ENCODE measurements at places on chromosomes 11 and 22.

DNA sequence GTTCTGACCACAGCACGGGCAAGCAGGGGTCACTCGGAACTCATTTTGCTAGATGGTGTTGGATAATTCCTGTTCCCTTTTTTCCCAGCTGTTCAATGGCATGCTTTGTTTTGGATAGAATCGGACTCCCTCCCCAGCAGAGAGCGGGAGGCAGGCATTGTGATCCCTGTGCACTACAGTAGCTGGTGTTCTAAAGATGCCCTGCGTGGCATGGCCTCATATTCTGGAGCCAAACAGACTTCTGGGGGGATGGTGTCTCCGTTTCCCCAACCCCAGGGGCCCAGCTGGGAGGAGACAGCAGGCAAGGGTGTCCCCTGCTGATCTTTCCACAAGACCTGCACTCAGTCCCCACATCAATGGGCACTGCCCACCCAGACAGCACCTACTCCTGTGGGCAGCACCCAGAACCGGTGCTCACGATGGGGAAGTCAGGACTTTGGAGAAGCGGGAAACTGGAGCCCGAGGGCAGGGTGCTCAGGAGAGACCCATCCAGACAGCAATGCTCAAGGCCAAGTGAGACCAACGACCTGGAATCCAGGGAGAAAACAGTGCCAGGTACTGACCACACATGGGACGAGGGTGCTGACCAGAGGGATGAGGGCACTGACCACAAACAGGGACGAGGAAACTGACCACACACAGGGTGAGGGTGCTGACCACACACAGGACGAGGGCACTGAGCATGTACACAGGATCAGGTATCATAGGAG is 934.9 kb downstream of the BRD1 start:
- DNase-seq = no peak

DNA sequence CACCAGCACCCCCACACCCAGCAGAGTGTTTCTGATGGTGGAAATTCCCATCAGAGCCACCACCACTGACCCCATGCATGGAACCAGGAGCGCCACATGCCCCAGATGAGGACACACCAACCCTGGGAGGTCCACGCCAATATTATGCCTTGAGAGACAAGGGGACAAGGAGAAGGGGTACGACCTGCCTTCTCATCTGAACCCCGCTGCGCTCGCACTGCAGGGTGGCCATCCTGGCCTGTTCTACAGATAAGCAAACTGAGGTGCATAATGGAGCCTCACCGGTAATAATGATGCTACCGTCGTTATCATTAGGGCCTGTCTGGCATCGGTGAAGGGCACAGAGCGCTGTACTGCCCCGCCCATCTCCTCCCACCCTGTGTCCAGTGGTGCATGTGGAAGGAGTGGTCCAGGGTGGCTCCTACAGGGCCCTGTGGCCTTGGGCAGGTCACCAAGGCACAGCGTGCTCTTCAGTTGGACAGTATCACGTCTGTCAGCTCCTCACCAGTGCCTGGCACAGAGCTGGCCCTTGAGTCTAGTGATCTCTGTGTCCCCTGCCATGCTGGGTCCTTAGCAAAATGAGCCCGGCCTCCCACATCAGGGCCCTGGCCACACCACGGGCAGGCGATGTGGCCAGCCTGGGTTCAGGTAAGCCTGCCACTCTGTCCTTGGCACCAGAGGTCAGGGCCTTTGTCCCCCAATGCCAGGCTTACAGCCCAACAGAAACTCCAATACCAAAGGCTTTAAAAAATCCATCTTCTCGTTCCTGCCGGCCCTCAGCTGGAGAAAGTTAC is 92.2 kb downstream of the PHF21B start:
- no peak for DNase-seq

DNA sequence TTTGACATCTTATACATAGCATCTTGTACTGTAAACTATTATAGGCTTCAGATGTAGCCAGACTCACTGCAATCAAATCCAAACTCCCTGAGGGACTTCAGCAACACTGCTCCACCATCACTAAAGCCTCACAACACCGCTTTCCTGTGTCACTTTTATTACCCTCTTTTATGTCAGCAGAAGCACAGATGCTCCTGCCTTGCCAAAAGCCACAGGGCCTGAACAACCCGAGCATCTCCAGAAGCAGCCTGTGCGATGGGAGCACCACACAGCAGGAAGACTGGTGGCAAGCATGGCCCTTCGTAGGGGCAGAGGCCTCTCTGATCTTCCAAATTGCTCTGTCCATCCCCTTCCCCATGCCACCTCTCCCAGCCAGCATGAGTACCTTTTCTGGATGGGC is 22.9 kb downstream of the TMEM123 start:
- DNase-seq = no peak

GRCh38 chr11:60263402-60263801 is 17.1 kb upstream of the MS4A4A start:
- DNase-seq = no peak

DNA sequence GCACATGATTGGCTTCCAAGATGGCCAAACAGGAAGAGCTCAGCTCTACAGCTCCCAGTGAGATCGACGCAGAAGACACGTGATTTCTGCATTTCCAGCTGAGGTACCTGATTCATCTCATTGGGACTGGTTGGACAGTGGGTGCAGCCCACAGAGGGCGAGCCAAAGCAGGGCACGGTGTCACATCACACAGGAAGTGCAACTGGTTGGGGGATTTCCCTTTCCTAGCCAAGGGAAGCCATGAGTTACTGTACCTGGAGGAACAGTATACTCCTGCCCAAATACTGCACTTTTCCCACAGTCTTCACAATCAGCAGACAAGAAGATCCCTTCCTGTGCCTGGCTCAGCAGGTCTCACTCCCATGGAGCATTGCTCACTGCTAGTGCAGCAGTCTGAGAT is 131.2 kb downstream of the DLG2 start:
- DNase-seq = no peak

DNA sequence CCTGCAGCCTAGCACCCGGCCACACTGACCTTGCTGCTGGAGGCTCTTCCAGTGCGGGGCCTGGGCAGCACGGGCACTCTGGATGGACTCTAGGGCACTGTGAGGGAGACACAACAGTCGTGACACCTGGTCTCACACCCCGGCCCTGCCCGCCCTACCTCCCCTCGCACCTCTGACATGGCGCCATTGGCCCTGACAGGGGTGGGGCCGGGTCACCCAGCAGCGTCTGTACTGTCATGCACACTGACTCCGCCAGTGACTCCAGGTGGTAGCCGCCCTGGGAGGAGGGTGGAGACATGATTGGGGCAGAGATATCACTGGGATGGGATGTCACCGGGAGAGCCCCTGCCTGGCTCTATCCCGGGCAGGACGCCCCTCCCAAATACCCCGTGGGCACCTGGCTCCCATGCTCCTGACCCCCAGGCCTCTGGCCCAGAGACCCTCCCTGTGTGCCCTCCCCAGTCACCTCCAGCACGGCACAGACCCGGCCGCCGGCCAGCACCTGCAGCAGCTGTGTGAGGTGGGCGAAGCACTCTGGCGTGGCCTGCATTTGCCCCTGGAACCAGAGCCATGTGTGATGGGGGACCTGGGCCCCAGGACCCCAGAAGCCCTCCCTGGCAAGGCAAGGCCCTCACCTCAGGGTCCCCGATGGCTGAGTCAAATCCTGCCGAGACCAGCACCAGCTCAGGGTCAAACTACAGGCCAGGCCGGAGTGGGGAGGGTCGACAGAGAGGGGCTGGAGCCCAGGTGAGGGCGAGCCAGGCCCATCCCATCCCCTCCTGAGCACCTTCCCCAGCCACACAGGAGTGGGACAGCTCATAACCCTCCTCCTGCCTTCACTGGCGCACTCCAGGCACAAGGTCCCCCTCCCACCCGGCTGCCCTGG is 2.6 kb downstream of the HDAC10 start:
- no peak for DNase-seq

All from NCI-H2081 treated with DMSO at 0.1 percent for 48 hours (cell line).